ENCODE measurements at places on chromosomes 16 and 17.

- no peak for DNase-seq
These were observed 43.1 kb downstream of the TBCD start for GRCh38 chr17:82794781-82795482.

GRCh38 chr17:75778861-75779249, 5.8 kb upstream of the UNK start:
- no peak for DNase-seq

DNA sequence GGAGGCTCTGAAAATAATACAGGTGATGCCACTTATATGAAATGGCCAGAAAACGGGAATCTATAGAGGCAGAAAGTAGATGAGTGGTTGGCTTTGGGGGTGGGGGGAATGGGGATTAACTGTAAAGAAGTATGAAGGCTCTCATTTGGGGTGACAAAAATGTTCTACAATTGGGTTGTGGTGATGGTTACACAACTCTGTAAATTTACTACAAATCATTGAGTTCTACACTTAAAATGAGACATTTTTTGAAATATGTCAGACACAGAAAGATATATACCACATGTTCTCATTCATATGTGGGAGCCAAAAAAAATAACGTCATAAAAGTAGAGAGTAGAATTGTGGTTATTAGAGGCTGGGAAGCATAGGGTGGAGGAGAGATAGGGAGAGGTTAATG, 25.7 kb downstream of the ARHGAP17 start:
- no peak for DNase-seq

DNA sequence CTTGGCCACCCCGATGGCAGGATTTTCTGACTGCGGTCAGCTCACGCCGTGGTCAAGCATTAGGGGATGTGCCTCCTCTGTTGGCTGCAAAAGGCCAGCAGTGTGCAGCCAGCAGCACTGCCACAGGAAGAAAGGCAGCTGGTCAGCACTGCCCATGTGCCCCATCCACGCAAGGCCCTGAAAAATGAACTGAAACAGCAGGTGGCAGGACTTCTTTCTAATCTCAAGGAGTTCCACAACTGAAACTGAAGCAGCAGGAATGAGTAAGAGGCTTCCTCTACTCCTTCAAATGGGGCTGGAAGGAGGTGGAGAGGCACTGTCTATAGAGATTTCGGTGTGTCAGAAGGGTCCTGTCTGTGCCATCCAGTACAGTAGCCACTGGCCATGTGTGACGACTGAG, 3.2 kb downstream of the ZNF500 start:
- no peak for DNase-seq

- DNase-seq: no peak
These were observed 10.9 kb downstream of the NHERF1 start for GRCh38 chr17:74759243-74759801.

- DNase-seq: no peak
These were observed 22.0 kb downstream of the C16orf87 start for GRCh38 chr16:46808997-46809396.

DNA sequence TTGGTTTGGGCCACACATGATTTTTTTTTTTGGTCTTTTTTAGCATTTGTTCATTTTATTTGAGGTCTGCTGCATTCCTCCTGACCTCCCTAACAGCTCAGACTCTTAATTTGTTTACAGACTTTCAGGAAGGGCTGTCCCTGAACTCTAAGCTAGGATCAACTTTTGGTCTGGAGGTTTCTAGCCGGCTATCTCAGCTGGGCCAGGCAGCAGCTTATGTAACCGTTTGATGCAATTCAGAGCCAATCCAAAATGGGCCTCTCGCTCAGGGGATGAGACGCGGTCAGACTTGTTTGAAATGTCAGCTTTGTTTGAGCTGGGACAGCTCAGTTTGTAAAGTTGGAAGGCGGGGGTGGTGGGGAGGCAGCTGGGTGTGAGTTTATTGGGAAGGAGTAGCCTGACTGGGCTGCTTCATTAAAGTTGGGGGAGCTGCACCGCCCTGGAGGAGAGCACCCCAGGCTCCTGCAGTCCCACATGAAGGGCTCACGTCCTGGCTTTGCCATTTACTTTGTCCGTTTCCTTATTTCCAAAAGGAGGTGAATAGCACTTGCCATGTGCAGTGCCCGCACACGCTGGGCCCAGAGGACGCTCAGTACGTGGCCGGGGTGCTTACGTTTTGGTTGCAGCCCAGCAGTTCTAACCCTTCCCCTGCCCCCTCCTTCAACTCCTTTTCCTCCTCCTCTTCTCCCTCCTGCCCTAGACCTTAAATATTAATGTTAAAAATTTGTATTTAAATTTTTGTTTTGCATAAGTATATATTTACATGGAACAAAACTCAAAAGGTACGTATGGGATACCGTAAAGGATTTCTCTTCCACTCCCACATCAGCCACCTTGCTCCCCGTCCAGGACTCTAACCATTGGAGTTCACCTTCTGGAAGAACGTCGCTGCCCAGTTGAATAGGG, 121.2 kb downstream of the SNX29 start:
- DNase-seq: no peak

DNA sequence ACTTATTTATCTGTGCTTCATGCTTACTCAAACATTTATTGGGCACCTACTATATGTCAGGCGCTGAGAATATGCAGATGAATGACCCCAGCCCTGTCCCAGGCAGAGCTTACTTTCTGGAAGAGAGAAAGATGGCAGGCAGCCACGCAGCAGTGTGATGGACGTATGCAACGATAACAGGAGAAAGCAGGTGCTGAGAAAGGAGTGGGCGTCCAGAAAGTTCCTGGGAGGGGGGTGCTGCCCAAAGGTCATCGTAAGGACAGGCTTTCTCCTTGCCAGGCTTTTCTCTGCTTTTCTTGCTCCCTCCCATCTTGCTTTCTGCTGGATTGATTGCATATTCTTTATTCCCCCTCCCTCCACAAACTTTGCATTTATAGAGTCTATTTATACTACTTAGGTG, 124.5 kb downstream of the GAS7 start:
- no peak for DNase-seq

GRCh38 chr17:82245134-82246039, 16.5 kb downstream of the SLC16A3 start:
- no peak for DNase-seq

GRCh38 chr16:9225527-9226316, 134.3 kb downstream of the HAPSTR1 start:
- no peak for DNase-seq

GRCh38 chr17:73536700-73537605, 107.3 kb downstream of the SDK2 start:
- DNase-seq: no peak

GRCh38 chr17:40291281-40291664, 3.6 kb downstream of the CDC6 start:
- DNase-seq: no peak
